ENCODE measurements at places on chromosomes 5 and 9.
A peak's percentile ranks its signal among the peaks of the same experiment; 100 is the strongest.

- DNase-seq, result no peak
Measured at GRCh38 chr5:172379481-172379880, 74.8 kb downstream of the SH3PXD2B start.

- no peak for DNase-seq
Measured at GRCh38 chr5:80799573-80799972, 144.8 kb upstream of the DHFR start.

- no peak for DNase-seq
Measured at GRCh38 chr5:62167561-62168057, 138.4 kb upstream of the KIF2A start.

GRCh38 chr5:88813805-88814575 lies 69.0 kb downstream of the MEF2C start:
- no peak for DNase-seq

- DNase-seq, result no peak
Measured at GRCh38 chr9:112866662-112867274, 23.9 kb downstream of the SLC46A2 start.

DNA sequence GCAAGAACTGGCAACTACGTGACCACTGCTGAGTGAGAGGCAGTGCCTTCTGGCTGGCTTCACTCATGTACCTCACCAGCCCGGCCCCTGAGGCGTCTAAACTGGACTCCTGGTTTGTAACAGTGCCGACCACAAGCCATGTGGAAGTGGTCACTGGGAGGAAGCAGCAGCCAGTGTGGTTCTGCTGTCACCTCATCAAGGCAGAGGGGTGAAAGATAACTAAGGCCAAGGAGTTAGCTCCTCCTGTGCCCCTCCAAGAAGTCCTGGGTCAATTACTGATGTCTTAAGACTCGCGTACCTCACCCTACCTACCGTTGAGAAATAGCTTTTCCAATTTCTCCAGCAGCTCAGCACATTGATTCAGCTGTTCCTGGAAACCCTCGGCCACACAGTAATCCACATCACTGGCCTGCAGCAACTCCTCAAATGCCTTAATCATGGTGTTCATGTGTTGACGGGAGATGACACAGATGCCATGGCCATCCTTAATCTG lies 142.9 kb downstream of the CDK5RAP2 start:
- DNase-seq, result no peak

DNA sequence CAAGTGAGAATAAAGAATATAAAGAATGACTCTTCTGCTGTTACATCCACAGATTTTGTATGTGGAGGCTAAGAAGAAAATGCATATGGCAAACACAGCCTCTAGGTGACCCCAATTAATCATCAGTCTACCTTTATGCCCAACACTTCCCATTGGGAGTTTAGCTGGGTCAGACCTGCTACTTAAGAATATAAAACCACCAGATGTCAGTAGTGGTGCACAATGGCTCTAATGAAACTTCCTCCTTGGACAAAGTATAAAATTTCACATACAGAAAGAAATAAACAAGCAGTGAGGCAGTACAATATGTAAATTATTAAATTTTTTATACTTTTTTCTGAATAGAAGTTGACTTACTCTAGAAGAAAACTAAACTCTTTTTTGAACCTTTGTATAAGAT lies 539.9 kb downstream of the BRINP1 start:
- no peak for DNase-seq

- no peak for DNase-seq
Measured at GRCh38 chr9:75451505-75451904, 363.2 kb downstream of the OSTF1 start.

DNA sequence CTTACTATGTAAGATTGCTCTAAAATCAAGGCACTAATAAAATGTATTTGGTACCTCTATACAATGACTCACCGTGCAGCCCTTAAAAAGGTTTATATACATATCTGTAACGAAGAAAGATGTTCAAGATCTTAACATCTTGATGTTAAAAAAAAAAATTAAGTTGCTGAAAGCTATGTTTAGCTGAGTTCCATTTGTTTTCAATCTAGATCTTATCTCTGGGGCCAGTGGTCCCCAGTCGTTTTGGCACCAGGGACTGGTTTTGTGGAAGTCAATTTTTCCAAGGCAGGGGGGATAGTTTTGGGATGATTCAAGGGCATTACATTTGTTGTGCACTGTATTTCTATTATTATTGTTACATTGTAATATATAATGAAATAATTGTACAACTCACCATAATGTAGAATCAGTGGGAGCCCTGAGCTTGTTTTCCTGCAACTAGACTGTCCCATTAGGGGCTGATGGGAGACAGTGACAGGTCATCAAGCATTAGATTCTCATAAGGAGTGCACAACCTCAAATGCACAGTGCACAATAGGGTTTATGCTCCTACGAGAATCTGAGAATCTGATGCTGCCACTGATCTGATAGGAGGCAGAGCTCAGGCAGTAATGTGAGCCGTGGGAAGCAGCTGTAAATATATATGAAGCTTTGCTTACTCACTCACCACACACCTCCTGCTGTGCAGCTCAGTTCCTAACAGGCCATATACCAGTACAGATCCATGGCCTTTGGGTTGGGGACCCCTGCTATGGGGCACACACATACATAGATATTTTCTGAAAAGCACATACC lies 27.6 kb upstream of the TSLP start:
- no peak for DNase-seq

- no peak for DNase-seq
Measured at GRCh38 chr9:257957-258356, 43.3 kb downstream of the DOCK8 start.

GRCh38 chr5:127028822-127029457 lies 1.4 kb downstream of the MARCHF3 start:
- DNase-seq, result no peak

- DNase-seq, result no peak
Measured at GRCh38 chr5:65068410-65068809, 299.7 kb downstream of the CWC27 start.

GRCh38 chr5:148387325-148387724 lies 3.6 kb downstream of the FBXO38 start:
- no peak for DNase-seq

DNA sequence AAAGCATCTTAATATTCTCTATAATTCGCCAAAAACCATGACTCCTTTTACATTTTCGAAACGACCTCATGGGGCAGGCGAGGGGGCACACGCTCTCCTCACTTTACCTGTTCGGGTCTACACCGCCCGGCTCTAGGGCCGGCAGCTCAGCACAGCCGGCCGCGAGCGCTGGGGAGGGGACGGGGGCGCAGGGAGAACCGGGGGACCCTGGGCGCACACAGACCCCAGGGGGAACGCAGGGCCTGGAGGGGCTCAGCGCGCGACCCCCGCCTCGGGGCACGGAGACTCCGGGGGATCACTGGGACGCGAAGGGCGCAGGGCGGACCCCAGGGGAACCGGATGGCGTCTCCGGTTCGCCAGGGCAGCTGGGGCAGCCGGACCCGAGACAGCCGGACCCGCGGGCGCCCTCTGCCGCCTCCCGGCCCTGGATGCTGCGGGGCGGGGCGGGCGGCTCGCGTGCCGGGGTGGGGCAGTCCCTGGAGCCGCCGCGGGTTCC lies at the start of gene AHRR:
AHRR (plus strand) TSS at position 485 of the 496 bp plus-strand sequence. CDS start 22,189 bp downstream, outside the sequence.
- peak; percentile 84 for DNase-seq

- DNase-seq, result no peak
Measured at GRCh38 chr9:93699650-93700049, 123.3 kb downstream of the PHF2 start.

DNA sequence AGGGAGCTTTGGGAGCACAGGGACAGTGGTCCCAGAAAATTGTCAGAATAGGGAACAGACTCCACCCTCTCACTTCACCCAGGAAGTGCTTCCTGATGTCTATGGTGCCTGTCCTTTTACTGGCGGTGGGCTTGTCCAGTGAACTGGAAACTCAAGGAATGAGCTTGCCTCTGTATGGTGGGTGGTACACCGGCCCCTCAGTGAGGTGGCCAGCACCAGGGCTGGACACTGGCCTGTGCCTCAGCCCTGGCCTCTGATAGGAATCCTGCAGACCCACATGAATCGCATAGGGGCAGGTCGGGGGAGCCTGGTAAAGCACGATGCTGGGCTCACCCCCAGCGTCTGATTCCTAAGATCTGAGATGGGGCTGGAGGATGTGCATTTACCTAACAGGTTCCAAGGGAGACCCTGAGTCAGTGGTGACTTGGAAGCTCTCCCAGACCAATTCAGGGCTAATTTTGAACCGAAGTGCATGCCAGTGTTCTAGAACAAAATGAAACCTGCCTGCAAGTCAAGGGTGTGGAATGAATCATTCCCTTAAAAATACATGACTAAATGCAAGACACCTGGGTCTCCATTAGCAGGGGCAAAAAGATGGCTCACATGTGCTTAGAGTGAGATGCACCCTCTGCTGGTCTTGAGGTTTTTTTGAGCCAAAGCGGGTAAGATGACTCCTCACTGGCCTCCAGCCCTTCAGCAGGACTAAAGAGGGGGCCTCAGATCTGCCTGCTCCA lies 178.3 kb downstream of the HSPA4 start:
- no peak for DNase-seq

DNA sequence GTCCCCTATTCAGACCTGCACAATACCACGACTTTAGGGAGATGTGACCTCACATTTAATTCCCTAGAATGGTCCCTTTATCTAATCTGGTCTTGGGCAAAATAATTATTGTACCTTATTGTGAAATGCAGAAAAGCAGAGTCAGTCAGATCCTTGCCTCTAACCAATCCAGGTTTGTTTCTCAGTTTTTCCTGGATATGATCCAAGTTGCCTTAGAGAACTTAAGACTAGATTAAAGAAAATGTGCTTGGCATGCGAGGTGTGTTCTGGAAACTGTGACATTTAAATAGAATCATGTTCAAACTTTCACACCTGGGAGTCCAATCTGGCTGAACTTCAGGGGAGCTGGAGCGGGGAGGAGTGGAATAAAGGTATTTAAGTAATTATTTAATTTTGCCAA lies 696.2 kb downstream of the DNAH5 start:
- DNase-seq, result no peak

DNA sequence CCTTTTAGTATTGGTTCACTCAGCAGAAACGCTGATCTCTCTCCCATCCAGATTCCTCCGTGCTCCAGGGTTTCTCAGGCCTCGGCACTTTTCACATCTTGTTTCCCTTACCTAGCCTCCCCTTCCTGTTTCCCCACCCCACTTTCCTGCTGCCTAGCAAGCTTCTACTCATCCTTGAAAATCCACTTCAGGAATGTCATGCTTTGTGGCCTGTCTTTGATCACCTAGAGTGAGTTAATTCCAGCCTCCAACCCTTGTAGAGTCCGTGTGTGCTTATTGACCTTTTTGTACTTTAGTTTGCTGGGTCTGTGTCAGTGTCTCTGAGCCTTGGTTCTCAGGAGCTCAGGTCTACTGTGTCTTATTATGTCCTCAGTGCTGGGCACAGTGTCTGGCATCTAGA lies 116.6 kb downstream of the AOPEP start:
- DNase-seq, result no peak
